ENCODE measurements at places on chromosomes 13 and 19.

DNA sequence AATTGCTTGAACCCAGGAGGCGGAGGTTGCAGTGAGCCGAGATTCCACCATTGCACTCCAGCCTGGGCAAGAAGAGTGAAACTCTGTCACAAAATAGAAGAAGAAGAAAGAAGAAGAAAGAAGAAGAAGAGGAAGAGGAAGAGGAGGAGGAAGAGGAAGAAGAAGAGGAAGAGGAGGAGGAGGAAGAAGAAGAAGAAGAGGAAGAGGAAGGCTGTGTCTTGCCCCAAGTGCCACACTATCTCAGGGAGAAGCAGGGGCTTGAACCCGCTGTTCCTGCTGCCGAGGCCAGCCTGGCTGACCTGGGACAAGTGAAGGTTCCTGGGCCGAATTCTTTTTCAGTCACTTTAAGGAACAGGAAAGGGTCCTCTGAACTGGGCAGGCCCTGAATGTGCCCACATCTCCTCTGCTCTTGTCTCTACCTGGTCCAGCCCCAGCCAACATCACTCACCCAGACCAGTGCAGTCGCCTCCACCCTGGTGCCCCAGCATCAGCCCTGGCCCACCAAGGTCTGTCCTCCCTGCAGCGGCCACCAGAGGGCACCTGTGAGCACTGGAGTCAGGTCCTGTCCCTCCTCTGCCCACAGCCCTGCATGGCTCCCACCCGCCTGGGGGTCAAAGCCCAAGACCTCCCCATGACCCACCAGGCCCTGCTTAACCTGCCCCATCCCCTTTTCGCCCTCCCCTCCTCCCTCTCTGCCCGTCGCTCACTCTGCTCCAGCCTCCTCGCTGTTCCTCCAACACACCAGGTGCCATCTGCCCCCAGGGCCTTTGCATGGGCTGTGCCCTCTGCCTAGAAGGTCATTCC lies 20.0 kb downstream of the TICAM1 start:
- peak; percentile 69 for DNase-seq

- peak; percentile 82 for DNase-seq
Measured at GRCh38 chr19:16066611-16067104, 9.6 kb upstream of the TPM4 start.

GRCh38 chr13:33230178-33230881 lies 55.2 kb downstream of the STARD13 start:
- DNase-seq: peak; percentile 89

GRCh38 chr19:52230685-52231084 lies 38.7 kb upstream of the ZNF766 start:
- no peak for DNase-seq

DNA sequence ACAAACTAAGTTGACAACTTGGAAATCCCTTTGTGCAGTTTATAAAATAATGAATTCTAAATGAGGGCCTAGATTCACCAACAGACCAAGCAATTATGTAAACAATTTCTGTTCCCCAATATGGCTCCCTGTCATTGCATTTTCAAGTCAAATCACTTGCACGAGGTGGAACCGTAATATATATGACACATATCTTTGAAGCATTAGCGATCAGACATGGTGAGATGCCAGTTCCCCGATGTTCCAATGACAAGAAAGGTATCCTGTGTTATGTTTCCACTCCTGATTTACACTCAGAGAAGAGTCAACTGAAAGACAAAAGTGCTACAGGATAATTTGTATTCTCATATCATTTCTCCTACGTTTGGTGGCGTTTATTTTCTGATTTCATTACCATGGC lies 108.5 kb upstream of the TDRD3 start:
- no peak for DNase-seq

GRCh38 chr19:7636691-7637373 lies at the start of gene STXBP2:
STXBP2 (plus strand) TSS chr19:7637110; CDS start chr19:7637150, 40 bp downstream.
- peak; percentile 32 for DNase-seq

DNA sequence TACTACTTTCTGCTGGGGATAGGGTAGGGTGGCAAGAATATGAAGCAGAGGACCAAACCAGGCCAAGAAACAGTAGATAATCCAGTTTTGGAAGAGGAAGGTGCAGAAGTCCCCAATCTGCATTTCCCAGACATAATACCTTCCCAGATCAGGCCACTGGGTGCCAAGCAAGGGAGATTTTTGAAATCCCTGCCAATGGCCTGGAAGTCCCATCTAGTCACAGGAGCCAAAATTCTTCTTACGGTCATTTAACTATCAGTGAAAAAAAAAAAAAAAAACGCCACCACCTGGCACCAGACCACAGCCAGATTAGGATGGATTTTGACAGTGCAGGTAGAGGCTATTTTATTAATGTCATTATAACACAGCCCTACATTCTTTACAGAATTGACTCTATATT lies 57.8 kb downstream of the ZC3H13 start:
- DNase-seq: no peak

GRCh38 chr13:31947105-31947504 lies 84.5 kb upstream of the FRY start:
- peak; percentile 33 for DNase-seq

DNA sequence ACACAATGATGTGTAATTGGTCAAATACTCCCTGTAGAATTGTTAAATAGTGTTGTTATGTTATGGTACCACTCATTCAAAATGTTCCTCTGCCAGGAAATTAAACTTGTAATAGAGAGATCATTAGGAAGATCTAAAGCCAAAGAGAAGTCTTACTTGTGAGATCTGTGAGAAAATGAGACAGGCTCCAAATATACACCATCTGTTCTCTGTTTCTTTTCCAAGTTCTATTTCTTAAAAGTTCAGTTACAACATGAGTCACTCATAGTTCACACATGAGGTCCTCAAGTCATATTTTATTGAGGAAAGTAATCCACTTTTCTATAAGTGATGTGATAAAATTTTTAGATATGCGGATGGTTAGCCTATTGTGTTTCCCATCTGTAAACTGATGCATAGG lies 1038.1 kb upstream of the PRR20A start:
- no peak for DNase-seq

GRCh38 chr19:5434970-5435641 lies 20.1 kb upstream of the ZNRF4 start:
- peak; percentile 85 for DNase-seq

- peak; percentile 47 for DNase-seq
Measured at GRCh38 chr13:39051157-39051556, 12.9 kb downstream of the NHLRC3 start.

DNA sequence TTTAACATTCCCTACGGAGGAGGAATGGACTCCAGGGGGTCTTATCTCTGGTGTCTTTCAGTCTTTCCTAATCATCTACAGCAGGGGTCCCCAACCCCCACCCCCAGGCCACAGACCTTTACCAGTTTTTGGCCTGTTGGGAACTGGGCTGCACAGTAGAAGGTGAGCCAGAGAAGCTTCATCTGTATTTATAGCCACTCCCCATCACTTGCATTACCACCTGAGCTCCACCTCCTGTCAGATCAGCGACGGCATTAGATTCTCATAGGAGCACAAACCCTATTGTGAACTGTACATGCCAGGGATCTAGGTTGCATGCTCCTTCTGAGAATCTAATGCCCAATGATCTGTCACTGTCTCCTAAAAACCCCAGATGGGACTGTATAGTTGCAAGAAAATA lies 120.0 kb upstream of the TMTC4 start:
- no peak for DNase-seq

- no peak for DNase-seq
Measured at GRCh38 chr13:52921194-52921593, 72.8 kb upstream of the PCDH8 start.

GRCh38 chr13:41900918-41901317 lies 60.0 kb downstream of the VWA8 start:
- peak; percentile 16 for DNase-seq

DNA sequence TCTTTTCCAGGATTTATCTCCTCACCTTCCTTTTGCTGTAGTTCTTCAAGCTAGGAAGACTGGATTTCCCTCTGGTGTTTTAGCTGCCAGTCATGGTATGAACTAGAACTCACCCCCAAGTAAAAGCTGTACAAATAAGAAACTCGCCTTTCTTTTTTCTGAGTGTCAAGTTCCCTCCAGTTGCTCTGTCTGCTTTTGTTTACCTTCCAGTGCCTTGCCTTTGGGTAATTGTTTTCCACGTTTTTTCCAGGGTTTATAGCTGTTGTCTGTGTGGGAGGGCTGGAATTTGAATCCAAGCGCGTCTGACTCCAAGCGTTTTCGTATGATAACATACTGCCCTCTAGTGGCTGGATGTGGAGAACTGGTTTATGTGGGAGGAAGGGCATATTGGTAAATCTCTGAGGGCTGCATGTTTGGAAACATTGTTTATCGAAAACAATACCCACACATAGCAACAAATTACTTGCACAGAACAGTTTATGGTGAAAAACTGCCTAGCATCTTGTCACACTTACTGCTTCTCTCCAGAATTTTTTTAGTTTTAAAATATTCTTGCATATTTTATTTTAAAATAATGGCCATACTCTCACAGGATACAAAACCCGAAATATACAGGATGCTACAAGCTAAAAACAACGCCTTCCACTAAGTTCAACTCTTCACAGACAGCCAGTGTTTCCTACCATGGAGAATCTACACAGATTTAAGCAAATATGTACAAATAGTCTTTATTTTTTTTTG lies 19.2 kb downstream of the RCN3 start:
- peak; percentile 90 for DNase-seq

- no peak for DNase-seq
Measured at GRCh38 chr13:51955281-51955771, 55.9 kb downstream of the ATP7B start.

DNA sequence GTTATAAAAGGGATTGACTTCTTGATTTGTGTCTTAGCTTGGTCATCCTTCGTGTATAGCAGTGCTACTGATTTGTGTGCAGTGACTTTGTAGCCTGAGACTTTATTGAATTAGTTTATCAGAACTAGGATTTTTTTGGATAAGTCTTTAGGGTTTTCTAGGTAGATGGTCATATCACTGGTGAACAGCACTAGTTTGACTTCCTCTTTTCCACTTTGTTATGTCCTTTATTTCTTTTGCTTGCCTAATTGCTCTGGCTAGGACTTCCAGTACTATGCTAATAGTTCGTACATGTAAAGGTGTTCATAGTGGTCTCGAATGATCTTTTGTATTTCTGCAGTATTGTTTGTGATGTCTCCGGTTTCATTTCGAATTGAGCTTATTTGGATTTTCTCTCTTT lies 145.4 kb downstream of the DNAJC3 start:
- no peak for DNase-seq

Measured in EH (cell line).